Stimulated activated CD8-positive, alpha-beta memory T cell treated with anti-CD3 and anti-CD28 coated beads, Interleukin-7, amount 100 ng/mL, for 1 hour (primary cell): ENCODE measurements at places on chromosomes 2 and 18.

- DNase-seq = no peak
Measured at GRCh38 chr2:23760736-23761135, 166.2 kb downstream of the ATAD2B start.

DNA sequence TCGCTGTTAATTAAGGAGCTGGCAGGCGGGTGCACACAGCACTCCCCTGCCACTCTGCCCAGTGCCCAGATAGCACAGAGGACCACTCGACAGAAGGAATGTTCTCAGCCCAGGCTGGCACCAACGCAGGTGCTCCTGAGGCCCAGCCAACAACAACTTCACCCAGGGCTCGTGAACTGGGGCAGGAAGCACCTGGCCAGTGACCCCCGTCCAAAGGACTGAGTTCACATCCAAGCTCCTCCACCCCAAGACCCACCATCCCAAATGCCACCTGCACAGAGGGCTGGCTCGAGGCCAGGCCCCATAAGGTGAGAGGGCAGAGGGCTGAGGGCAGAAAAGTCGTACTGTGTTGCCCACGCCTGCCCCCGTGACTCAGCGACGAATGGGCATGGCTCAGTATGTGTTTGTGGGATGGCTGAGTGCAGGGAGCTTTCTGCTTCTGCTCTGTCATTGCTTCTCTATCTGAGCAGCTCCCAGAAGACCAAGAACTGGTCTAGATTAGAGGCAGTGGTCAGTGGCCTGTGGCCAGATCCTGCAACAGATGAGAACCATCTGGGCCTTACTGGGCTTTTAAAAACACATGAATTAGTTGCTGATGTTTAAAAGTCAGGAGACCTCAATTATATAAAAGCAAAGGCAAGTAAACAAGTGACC lies 68.4 kb downstream of the POLR1A start:
- DNase-seq = no peak

DNA sequence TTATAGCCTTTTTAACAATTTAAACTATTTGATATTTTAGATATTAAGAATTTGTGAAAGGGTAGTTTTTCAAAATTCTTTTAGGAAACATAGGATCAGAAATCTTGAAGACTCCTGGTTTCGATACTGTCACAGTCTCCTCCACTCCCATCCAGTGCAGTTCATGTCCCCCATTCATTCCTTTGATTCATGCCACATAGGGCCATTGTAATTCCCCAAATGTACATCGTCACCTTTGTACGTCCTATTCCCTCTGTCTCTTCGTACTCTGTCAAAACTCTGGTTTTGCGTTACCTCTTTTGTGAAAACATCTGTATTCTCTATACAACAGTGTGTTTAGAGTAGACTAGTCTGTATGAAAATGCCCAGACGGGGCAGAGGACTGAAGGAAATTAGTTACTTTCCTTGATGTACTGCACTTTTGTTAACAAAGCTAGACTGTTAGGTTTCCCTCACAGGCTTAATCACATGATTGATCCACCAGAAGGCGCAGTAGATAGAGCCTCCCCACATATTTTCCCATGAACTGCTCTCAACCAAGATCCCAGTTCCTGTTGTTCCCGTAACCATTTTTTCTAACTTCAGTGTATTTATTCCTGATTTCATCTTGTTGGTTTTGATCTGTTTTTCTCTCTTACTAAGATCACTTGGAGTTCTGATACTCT lies 2.5 kb downstream of the MRPL35 start:
- no peak for DNase-seq

GRCh38 chr2:222930862-222931261 lies 70.0 kb downstream of the ACSL3 start:
- no peak for DNase-seq

DNA sequence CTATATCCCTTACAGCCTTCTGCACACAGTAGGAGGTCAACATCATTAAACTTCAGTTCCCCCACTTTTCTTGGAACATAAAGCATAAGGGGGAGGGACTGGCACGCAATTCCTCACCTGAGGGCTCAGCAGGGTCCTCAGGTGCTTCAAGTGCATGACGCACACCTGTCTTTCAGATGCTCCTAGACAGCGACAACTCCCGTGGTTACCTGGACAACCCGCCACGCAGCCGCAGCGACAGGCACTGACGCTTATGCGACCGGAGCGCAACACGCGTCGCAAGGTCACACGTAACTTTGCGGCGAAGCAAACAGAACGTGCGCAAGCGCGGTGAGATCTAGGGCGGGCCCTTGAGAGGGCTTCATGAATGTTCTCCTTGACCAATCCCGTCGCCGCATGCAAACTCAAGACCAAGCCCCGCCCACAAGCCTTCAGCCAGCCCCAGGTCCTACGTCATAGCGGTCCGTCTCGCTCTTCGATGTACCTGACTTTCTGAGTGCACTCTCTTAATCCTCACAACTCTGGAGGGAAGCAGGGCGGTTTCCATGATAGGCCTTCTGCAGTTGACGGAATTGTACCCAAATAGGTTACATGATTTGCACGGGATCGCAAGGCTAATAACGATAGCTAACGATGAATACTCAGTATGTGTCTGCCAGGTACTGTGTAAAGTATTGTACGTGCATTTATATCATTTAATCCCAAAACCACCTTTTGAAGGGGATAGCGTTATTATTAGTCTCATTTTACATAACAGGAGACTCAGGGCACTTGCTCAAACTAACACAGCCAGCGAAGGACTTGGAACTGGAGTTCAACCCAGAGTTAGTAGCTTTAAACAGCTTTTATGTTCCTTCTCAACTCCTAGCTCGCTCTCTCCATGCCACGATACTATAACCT lies at the start of gene IFT172:
IFT172 (minus strand) TSS at position 246 of the 900 bp plus-strand sequence; CDS start at position 156, 90 bp downstream.
- peak; percentile 98 for DNase-seq

DNA sequence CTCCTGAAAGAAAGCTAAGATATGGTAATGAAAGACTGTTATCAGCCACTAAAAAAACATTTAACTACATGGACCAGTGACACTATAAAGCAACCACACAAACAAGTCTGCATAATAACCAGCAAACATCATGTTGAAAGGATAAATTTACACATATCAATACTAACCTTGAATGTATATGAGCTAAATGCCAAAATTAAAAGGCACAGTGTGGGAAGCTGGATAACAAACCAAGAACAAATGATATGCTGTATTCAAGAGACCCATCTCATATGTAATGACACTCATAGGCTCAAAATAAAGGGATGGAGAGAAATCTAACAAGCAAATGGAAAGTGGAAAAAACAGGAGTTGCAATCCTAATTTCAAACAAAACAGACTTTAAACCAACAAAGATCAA lies 213.1 kb upstream of the CDH2 start:
- DNase-seq = no peak

- DNase-seq = no peak
Measured at GRCh38 chr2:176149939-176150583, 1.3 kb upstream of the HOXD4 start.

DNA sequence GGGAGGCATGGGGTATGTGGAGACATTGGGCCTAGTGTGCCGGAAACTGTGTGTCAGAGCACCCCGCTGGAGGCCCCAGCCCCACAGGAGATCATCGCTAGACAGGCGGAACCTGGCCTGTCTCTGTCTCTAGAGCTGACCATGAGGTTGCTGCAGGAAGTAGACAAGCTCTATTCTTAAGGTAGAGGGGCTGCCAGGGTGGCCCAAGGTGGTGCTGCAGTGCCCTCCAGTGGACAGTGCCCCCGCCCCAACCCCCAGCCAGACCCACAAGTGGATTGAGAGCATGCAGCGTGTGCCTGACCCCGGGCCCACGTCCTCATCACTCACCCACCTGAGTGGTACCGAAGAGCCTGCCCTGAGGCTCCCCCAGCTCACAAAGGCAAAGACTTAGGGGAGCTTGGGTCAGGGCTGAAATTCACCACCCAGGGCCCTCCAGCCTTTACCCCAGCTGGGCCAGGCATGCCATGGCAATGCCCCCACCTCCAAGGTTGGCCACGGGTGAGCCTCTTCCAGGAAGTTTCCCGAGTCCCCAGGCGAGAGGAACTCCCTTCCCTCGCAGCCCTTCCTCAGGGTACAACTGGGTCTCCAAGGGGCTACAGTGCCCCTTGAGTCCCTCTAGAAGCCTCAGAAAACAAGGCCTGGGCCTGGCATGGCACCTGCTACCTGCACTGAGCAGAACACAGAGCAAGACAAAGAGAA lies 155.0 kb downstream of the TTC32 start:
- no peak for DNase-seq
